Lung microvascular endothelial cell (primary cell): ENCODE measurements at places on chromosomes 13 and 19. TPM values are rescaled to one million over a fixed set of nuclear protein-coding genes. Genes with fewer than 3 reads are reported as not detected.

FCGBP gene
- under 0.01 TPM in 2 replicates for total RNA-seq

DNA sequence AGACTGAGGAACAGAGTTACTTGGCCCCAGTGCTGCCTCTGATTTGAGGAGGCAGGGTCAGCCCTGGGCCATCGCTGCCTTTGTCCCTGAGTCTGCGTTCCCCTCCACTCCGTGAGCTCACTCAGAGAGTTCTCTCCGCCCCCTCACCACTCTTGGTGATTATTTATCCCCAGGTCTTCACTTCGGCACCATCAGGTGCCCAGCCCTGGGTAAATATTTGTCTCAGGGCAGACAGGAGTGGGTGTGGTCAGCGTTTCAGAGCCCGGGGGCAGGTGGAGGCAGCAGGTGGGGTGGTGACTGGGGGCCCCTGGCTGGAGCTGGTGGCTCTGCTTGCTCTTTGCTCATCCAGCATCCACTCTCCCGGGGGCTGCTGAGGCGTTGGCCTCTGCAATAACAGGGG is 20.6 kb downstream of the PPP1R37 start:
- DNase-seq, result no peak

GRCh38 chr19:51139299-51140014 is 2.6 kb upstream of the SIGLEC7 start:
- no peak for DNase-seq

POMP gene
- 63.7 and 95.7 TPM in 2 replicates for total RNA-seq

MBD3L2B gene
- total RNA-seq, result not detected in 2 replicates

DNA sequence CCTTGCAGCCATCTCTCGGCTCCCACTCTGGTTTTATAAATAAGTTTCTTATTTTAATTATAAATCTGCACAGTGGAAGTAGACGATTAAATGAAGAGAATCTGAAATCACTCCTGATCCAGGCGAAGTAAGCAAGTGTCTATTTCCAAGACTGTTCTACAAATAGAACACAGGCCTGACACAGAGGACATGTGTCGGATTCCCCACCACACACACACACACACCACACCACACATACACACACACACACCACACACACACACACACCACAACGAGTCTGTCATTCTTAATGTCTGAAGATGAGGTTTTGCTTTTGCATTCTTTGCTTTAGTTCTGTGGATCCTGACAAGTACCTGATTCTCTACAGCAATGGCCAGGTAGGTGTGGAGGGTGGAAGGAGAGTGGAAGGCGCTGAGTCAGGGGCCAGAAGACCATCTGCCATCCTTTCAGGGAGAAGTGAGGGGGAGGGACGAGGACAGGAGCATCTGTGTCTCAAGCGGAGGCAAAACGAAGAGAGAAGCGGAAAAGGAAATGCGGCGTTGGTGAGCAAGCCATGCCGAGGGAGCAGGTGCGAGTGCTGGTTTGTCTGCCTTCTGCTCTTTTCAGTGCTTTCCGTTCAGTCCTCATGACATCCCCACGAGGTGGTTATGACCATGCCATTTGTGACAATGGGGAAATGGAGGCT is 110.2 kb downstream of the TEX26 start:
- DNase-seq, result no peak
